SIG-M5 (cell line): ENCODE measurements at places on chromosomes 13 and 19.

GRCh38 chr19:58387338-58388174, 487 bp downstream of the RPS5 start:
- no peak for DNase-seq

- DNase-seq: no peak
These were observed 11.9 kb downstream of the EPS8L1 start for GRCh38 chr19:55087542-55087901.

DNA sequence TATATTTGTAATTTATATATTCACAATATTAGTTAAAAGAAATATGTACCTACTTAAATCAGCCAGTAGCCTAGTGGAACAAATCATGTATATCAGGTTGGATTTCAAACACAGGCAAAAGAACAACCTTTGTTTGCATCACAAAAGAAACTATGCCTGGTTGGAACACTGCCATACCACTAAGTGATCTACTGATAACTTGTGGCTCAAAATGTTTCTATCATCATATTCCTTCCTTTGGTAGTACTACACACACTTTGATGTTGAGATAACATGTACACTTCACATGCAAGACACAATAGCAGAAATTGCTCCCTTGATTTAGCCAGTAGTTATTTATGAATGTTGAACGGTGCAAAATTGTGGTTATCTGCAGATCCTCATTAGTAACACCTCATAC, 146.0 kb upstream of the GPC6 start:
- no peak for DNase-seq

DNA sequence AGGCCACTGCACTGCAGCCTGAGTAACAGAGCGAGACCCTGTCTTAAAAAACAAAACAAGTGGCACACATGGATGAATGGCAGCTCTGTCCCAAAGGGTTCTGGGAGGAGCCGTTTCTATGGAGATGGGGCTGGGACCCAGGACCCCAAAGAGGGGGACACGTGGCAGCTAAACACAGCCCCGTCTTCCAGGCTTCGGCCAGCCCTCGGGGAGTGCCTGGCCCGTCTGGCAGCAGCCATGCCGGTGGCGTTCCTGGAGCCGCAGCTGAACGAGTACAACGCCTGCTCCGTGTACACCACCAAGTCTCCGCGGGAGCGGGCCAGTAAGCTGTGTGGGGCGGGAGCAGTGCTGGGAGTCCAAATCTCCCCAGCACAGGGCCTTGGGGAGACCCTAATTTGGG, 82.4 kb downstream of the RYR1 start:
- DNase-seq: no peak

GRCh38 chr13:66693656-66694055, 536.5 kb downstream of the PCDH9 start:
- no peak for DNase-seq

DNA sequence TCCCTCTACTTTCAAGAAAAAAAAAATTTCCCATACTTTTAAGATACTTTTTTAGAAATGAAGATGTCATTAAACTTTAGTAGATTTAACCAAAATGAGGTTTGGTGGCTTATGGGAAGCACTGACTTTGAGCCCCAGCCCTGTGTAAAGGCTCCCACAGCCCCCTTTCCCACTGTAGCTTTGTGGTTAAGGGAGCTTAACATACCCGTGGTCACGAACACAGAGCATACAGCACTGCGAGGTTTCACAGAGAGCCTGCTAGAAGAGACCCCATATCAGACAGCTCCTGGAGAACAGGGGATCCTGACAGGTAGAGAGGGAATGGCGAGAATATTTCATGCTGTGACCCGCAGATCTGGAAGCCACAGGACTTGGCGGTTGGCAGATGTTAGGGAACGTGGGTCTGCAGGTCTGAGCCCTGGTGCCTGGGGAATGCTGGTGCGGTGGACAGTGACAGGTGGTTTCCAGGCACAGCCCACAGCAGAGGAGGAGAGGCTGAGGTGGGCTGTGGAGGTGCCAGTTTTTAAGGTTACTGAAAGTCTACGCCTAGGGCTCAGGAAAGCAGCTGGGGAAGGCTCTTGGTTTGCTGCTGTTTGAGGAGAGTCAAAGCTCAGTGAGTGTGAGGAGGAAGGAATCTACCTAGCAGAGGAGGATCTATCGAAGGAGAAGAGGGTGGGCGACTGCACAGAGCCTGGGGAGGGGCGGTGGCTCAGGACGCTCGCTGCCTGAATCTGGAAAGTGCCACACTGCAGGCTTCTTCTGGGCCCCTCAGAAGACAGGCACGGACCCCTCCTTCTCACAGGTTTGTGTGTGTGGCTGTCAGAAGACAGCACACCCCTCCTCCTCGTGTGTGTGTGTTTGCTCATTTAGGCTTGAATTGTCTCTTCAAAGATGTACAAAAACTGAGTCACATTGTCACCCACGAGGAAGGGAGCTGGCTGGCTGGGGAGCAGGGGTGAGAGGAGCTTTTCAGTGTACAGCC, 49.9 kb downstream of the SLC7A9 start:
- no peak for DNase-seq

DNA sequence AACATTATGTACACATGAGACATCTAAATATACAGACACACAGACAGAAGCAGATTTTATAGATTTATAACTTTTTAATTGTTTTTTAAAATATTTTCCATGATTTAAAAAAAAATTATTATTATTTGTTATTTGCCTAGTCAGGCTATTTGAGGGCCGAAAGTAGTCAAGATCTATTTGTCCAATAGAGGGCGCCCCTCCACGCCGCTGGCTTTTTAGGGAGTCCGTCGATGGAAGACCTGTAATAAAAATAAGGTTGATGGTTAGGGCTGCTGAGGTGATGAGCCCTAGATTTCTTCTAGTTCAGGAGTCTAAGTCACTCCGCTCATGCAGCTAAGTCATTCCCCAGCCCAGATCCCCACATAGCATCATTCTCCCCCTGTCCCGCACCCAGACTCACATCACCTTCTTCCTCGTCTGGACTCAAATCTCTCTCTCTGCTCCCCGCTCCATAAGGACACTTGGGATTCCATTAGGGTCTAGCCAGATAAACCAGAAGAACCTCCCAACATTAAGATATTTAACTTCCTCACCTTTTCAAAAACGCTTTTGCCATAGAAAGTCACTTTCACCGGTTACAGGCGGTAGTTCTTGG, 33.9 kb upstream of the CEACAM21 start:
- DNase-seq: no peak

DNA sequence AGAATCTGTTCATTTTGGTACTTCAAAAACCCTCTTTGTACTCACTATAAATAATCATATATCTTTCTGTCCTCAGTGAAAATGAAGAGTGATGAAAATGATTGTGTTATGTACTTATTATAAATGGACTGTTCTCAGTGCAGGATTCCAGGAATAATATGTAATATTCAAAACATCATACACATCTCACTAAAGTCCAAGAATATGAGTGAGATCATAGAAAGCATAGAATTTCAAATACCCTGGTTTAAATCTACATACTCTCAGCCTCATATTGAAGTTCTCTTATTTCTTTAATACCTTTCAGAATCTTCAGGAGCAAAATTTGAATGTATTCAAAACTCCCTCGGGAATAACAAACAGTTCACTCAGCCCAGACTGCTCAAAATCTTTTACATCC, 868.0 kb downstream of the SLITRK6 start:
- no peak for DNase-seq

DNA sequence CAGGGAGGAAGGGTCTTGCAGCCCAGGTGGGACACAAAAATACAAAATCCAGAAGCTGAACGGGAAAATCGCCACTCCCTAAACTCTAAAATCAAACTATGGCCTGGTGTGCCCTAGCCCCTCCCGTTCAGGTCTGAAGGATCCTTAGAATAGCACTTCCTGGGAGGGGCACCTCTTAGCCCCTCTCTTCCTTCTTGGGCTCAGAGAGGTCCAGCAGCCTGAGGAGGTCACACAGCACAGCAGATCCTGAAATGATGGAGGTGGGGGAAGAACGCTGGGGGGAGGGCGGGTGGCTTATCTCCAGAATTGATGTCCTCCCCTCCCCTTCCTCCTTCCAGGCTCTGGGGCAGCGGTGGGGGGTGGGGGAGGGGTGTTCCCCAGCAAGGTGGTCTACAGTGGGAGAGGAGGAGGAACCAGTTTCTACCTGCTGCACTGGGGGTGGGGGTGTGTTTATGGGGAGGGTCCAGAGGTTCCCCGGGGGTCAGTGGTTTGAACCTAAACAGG, 1.9 kb downstream of the DIRAS1 start:
- DNase-seq: no peak

DNA sequence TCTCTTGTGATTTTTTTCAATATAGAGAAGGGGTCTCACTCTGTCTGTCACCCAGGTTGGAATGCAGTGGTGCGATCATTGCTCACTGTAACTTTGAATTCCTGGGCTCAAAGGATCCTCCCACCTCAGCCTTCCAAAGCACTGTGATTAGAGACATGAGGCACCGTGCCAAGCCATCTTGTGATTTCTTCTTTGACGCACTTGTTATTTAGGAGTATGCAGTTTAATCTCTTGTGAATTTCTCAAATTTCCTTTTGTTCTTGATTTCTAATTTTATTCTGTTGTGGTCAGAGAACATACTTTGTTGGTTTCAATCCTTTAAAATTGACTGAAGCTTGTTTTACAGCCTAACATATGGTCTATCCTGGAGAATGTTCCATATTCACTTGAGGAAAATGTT, 14.5 kb downstream of the IPO5 start:
- no peak for DNase-seq

- DNase-seq: peak; percentile 40
These were observed 955.6 kb downstream of the PCDH17 start for GRCh38 chr13:58587183-58587582.

DNA sequence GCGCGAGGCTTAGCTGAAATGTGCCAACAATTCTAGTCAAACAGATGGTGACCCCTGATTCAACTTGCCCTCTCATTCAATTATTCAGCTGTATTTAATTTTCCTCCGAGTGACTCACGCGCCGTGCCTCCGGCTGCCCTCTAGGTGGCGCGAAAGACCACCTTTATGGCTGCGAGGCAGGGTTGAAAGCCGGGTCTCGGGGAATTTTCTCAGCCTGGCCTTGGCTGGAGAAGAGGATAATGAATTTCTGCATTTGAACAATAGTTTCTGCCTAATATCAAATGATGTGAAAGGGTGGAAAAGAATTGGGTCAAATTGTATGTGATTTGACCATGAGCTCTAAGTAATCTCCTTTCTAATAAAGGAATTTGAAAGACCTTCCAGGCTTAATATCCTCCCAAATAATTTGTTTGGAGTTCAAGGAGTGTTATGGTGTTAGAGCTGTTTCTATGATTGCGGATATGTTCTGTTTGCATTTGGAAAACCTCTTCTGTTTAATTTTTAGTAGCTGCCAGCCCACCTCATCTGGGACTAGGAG, 310.9 kb downstream of the ZNF536 start:
- DNase-seq: no peak

GRCh38 chr19:2663920-2664571, 38.4 kb downstream of the GNG7 start:
- no peak for DNase-seq
